Aorta (tissue), 5 donors: ENCODE measurements at places on chromosomes 5 and 9. TPM values are rescaled to one million over a fixed set of nuclear protein-coding genes. Genes with fewer than 3 reads are reported as not detected.

The POLR3G gene
- total RNA-seq: 1.0 TPM

The GRM6 gene
- total RNA-seq: not detected

The CKMT2 gene
- total RNA-seq: 24.1 TPM

The LHX6 gene
- total RNA-seq: 12.2 TPM

The GPR150 gene
- 0.23 TPM for total RNA-seq

The IL4 gene
- total RNA-seq: not detected

The LCN9 gene
- not detected for total RNA-seq

The UBE2QL1 gene
- total RNA-seq: 1.6 TPM

The ANKDD1B gene
- total RNA-seq: 2.1 TPM

DNA sequence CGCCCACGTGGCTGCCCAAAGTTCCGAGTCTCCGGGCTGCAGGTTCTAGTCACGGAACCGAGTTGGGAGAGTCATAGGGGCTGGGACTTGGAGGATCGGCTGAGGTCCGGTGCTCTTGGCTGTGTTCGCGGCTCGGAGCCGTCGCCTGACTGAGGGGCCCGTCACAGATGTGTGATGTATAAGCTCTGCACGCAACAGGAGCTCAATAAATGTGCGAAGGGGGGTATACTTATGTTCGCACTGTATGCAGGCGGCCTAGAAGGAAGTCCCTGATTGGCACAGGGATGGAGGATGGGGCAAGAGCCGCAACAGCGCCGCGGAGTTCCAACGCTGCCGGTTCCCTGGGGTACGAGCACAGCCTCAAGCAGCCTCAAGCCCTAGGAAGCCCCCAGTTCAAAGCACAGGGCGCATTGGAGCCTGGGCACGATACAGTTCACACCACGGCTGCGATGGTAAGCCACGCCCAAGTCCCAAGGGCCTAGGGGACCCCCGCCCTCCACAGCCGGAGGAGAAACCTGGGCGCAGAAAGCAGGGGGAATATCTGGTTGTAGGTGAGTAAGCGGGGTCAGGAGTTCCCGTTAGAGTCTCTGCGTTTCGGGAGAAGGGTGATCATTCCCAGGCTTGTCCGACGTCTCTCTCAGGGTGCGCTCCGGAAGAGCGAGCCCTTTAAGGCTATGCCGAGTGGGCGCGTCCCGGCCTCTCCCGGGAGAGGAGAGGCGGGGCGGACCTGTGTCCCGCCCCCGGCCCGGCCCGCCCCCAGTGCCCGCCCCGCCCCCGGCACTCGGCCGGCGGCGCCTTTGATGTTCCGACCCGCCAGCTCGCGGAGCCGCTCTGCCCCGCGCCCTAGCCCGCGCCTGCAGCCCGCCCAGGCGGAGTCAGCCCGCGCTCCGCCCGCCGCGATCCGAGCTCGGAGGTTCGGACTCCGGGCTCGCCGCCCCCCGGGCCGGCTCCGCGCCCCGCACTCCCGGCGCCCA is at the start of gene TCF7:
Gene TCF7, plus strand, starts transcription at position 780 of the 974 bp plus-strand sequence. CDS start 226 bp downstream, outside the sequence.
- peak; percentile 91 for DNase-seq

- DNase-seq: no peak
Measured at GRCh38 chr5:153542536-153542935, 52.1 kb downstream of the GRIA1 start.

DNA sequence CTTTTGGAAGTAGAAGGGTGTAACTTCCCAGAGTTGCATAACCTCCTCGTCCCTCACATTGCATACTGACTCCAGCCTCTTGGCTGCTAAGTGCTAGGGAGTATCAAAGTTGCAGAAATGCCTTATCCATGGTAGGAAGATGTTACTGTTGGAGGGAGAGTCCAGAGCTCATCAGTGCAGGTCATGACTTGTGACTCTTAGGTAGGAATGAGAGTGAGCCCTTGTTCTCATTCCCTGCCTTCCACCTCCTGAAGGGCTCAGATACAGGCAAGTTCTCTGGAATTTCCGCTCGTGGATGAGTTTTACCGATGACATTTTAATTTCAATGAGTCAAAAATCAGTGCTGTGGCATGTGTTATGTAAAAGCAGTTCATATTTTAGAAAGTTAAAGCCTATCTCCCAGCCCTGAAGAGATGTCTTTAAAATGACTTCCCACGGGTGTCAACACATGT is 17.0 kb downstream of the IRX1 start:
- no peak for DNase-seq

DNA sequence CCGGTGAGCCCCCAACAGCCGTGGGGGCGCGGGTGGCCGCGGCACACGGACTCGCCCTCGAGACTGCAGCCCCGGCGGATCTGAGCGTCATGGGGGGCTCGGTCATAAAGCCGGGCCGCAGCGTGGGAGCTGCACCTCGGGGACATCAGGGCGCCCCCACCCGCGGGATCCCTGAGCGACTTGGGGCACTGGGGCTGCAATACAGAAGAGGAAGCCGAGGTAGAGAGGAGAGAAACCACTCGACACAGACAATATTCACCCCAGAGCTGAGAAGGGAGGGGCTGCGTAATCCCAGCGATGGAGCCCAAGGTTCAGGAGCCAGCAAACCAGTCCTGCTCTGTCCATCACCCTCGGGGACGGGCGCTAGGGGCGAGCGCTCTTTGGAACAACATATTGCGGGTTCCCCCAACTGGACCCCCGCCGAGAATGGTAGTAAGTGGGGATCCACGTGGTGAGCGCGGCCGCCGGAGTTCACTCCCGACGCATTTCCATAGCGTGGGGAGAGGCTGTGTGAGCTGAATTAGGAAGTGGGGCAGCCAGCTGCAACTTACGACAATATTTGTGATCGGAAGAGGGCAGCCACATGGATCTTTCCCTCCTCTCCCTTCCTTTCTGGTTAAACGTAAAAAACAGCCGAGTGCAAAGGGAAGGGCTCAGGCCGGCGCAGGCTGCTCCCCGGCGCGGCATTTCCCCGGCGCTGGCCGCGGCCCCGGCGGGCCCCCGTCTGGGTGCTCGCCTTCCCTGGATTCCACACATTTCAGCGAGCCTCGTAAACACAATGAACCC is 9.9 kb downstream of the PTCH1 start:
- DNase-seq: peak; percentile 59

DNA sequence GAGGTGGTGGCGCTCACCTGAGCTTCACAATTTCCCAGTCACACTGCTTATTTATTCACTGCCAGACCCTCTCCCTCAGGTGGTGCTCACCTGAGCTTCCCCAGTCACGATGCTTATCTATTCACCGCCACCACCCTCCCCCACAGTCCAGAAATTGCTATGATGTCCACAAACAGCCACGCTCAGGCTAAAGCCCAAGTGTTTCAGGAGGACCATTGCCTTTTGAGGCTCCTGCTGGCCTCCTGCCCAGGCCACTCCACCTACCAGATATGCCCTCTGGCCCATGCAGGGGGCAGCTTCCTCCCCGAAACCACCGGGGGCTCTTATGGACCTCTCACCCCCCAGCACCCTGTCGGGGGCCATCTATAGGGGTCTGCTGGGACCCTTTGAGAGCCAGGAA is 4.6 kb downstream of the PDLIM7 start:
- DNase-seq: no peak

DNA sequence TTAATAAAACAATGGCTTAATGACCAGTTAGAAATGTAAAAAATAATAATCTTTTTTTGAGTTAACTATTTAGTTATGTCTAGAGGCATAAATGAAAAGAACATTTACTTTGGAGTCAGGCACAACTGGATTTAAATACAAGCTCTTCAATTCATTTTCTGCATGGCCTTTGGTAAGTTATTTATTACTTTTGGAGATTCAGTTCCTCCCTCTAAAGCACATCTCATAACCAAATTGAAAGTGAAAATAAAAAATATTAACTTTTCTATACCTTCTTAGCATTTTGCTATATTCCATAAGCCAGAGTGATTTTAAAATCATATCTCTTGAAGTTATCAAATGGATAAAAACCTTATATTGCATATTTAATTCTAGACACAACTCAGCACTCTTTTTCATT is 434.9 kb upstream of the SMARCA2 start:
- DNase-seq: no peak

DNA sequence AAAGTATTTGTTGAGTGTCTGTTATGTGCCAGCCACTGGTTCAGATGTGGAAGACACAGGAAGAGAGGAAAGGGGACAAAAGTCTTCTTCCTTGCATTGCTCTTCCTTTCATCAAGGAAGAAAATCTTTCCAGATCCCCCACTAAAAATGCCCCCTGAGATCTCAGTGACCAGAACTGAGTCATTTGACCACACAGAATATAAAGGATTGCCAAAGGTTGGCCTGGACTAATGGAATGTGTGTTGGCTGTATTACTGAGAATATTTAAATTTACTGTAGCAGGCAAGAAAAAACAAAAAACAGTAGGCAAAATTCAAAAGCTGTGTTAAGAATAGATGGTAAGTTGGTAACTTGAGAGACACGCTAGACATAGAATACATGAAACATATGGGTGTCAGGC is 10.0 kb upstream of the SEPTIN8 start:
- DNase-seq: no peak

DNA sequence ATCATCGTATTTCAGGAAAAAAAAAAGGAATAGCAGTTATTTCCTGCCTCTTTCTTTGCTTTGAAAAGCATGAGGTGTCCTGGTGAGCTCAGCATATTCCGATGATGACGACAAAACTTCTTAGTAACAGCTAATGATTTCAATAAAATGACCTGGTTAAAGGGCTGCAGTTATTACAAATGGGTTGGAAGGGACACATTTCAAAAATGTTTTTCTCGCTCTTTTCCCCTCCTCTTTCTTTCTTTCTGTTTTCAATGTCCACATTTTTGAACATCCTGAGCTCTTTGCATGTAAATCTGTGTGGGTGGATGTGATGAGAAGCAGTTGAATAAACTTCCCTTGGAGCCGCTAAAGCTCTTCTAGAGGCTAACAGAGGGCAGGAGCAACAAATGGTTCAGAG is 186.8 kb upstream of the SLC27A6 start:
- no peak for DNase-seq

- no peak for DNase-seq
Measured at GRCh38 chr9:133676450-133676849, 40.3 kb downstream of the DBH start.

DNA sequence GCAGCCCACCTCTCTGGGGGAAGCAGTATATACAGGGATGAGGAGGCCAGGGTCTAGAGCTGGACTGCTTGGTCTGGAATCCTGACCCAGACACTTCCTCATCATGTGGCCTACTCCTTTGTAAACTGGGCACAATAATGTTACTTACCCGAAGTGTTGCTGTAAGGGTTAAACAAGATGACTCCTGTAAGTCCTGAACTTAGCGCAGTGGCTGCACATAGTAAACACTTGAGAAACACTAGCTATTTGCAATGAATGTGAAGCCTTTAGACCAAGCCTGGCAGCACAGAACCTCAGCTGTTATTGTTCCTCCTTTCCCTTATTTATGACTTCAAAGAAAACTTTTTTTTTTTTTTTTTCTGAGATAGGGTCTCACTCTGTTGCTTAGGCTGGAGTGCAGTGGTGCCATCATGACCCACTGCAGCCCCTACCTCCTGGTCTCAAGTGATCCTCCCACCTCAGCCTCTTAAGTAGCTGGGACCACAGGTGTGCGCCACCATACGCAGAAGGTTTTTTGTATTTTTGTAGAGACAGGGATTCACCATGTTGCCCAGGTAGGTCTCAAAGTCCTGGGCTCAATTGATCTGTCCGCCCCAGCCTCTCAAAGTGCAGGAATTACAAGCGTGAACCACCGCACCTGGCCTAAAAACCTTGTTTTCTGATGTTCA is 96.2 kb upstream of the IL6ST start:
- no peak for DNase-seq

GRCh38 chr5:134714120-134714519 is 24.2 kb upstream of the CAMLG start:
- no peak for DNase-seq

DNA sequence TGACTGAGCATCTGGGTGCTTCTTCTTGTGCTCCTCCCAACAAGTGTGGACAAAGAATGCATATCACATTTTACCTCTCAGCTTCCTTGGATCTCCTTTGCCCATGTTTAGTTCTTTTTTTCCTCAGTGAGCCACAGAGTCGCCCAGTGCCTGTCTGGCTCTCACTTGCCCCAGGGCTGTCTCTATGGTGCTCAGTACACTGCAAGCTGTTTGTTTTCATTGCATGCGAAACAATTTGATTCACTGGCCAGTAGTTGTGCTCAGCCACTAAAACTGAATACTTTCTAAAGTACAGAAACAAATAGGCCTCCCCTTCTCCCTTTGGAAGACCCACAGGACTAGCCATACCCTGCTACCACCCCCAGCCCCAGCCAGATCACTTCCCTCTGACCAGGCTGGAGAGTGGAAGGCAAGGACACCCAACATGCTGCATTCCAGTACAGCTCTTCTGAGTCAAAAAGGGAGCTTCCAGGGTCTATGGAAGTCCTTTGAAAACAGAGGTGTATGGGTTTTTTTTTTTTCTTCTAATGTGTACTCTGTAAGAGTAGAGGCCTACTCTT is 3.8 kb downstream of the LHFPL2 start:
- DNase-seq: no peak

GRCh38 chr9:1070692-1071091 is 20.5 kb downstream of the DMRT2 start:
- no peak for DNase-seq

GRCh38 chr9:89790542-89791109 is 185.8 kb downstream of the GADD45G start:
- no peak for DNase-seq

DNA sequence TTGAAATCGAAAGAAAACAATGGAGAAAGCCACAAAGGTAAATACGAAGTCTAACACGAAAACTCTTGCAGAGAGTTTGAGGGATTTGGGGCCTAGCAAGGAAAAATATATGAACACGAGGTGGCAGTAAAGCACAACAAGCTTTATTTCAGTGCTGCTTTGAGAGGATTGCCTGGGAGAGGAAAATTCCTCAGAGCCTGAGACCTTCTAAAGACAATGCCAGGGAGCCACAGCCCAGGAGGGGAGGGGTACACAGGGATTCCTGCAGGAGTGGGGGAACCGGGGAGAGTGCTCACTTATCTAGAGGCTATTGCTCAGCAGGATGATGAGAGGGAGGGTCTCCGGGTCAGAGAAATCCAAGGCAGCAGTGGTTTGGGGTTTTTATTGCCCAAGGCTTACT is 134.9 kb upstream of the ADCY2 start:
- DNase-seq: no peak

- DNase-seq: no peak
Measured at GRCh38 chr5:158407824-158408195, 548.9 kb upstream of the CLINT1 start.

- no peak for DNase-seq
Measured at GRCh38 chr5:32589942-32590869, 4.8 kb downstream of the SUB1 start.

DNA sequence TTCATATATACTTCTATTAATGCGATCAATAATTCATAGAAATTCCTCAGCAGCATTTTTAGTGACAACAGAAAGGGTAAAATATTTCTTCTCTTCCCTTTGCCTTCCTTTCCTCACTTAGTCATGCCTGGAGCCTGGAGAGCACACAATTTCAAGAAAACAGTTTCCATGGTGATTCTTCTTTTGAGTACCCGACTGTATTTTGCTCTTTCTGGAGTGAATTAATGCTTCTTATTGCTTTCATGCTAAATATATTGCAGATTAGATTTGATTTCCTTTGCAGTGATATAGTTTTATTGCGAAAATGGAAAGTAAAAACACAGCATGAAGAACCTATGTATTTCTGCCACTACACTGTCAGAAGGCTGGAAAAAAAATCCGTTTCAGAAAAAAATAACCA is 153.5 kb downstream of the PPP2R2B start:
- DNase-seq: no peak

GRCh38 chr9:16530669-16531642 is 339.5 kb downstream of the BNC2 start:
- DNase-seq: no peak

- no peak for DNase-seq
Measured at GRCh38 chr5:82334085-82334692, 56.0 kb upstream of the RPS23 start.

GRCh38 chr9:20994486-20994885 is 37.0 kb downstream of the HACD4 start:
- DNase-seq: no peak

GRCh38 chr9:120765910-120766425 is 27.2 kb downstream of the FBXW2 start:
- DNase-seq: no peak
